Mammary epithelial cell (primary cell): ENCODE measurements at places on chromosomes 5 and 9. TPM values are rescaled to one million over a fixed set of nuclear protein-coding genes. Genes with fewer than 3 reads are reported as not detected.

CNTLN gene
- 4.2 and 6.3 TPM in 2 replicates for total RNA-seq

SET gene
- 282 TPM for total RNA-seq

DNA sequence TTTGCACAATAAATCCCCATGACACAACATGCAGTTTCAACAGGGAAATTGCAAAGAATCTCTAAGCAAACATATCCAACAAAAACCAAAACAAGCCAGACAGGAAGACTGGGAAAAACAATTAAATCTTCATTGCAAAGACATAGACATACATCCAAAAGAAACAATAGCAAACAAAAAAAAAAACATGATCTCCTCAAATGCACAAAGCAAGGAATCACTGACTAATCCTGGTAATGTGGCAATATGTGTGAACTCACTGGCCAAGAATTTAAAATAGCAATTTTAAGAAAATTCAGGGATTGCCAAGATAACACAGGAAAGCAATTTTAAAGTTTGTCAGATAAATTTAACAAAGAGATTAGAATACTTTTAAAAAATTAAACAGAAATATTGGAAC, 520.1 kb upstream of the SMC2 start:
- peak; percentile 42 for DNase-seq

GRCh38 chr5:101326766-101327165, 423.7 kb upstream of the ST8SIA4 start:
- no peak for DNase-seq

GRCh38 chr5:66276986-66277385, 132.9 kb downstream of the SREK1 start:
- DNase-seq = no peak

- no peak for DNase-seq
Observed at GRCh38 chr9:3409453-3409852, 116.3 kb downstream of the RFX3 start.

ADGRD2 gene
- 0.50 TPM for total RNA-seq

PLPP7 gene
- 0.50 TPM for total RNA-seq

- DNase-seq = no peak
Observed at GRCh38 chr9:92534204-92534603, 1.6 kb downstream of the ECM2 start.

GARNL3 gene
- total RNA-seq = 1.1 and 2.3 TPM in 2 replicates

PDE8B gene
- not detected for total RNA-seq

DNA sequence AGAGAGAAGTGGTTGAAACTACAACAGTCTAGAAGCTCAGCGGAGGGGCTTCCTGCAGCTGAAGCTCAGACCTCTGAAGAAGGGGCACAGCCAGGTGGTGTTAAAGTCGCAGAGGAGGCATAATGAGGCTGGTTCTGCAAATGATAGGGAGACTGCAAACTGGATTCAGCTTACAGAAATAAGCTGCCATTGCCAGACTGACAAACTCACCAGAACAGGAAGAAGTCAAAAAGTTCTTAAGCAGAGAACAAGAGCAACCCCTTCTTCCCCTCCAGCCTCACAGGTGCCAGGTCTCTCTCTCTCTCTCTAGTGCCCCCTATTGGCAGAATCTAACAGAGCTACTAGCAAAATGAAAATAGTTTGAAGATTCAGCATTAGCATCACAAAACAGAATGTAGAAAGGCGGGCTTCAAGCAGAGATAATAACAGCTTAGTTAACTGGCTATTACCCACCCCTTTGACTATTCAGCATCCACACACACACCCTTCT, 76.7 kb downstream of the GRAMD2B start:
- no peak for DNase-seq

- DNase-seq = no peak
Observed at GRCh38 chr5:131945551-131946168, at the start of gene MEIKIN. Gene MEIKIN (minus strand): TSS chr5:131945663. CDS start chr5:131945505, 158 bp downstream.

DNA sequence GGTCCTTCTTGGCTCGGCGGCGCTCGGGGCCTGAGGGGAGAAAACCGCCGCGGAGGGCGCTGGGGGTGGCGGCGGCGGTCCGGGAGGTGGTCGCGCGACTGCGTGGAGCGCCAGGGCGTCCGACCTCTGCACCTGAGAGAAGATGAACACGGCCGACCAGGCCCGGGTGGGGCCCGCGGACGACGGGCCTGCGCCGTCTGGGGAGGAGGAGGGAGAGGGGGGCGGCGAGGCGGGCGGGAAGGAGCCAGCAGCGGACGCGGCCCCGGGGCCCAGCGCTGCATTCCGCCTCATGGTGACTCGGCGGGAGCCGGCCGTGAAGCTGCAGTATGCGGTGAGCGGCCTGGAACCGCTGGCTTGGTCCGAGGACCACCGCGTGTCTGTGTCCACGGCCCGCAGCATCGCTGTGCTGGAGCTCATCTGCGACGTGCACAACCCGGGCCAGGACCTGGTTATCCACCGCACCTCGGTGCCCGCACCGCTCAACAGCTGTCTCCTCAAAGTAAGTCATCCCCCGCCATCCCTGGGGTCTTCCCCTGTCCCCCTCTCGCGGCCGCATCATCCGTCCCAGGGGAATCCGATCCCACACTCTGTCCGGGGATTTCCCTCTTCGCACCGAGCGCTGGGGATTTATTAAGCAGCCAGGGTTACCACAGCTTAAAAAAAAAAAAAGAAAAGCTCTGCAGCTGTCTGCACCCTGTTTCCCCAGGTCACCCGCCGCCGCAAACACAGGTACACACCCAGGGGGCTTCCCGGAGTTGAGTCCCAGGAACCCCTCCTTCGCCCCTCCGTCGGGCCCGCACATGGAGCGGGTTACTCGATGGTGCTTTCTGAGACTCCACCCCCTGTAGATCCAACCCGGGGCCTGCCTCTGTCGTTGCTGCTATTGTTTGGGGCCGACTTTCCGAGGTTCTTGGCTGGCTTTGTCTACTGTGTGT, at the start of gene GTF3C4:
TSS of gene GTF3C4 (plus strand) at position 8 of the 935 bp plus-strand sequence. CDS start at position 143, 135 bp downstream.
- DNase-seq = peak; percentile 37

DNA sequence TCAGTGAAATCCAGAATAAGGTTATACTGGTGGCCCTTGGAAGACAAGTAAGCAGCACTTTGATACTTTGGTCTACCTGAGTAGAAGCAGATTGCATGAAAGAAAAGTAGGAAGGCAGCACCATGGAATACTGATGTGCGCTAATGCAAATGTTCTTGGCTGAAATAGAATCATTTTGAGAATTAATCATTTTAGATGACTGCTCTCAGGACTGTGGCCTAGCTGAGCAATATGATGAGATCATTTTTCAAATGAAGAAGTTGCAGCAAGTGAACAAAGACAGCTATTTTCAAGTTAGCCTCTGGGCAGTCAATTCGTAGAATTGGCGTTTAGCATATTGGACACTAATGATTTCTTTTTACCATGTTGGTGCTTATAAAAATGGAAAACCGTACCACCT, 483.5 kb downstream of the TMEM232 start:
- no peak for DNase-seq

- no peak for DNase-seq
Observed at GRCh38 chr5:143166661-143167420, 236.6 kb downstream of the NR3C1 start.

DNA sequence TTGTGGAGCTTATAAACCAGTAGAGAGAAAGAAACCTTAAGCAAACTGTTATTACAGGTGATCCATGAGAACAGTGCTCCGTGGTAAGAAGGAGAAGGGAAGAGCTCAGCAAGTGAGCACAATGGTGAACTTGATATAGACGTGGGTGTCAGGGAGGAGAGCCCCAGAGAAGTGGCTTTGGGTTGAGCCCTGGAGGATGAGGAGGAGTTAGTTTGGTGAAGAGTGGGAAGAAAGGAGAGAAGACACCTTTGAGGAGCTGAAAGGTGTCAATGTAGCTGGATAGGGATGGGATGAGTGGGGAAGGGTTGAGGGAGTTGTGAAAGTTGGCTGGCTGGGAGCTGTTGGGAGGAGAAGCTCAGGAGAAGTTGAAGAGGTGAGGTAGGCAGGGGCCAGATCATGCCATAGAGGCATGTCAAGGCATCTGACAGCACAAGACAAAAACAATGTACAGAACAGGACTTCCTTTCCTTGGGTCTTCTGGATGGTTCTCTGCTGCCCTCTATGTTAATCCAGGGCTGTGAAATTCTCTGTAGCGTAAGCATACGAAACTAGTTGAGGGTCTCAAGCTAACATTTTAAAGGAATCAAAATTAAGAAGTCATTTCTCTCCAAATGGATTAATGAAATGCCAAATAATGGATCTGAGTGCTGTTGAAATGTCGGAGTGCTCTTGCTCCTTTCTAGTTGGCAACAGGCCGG, 501.9 kb downstream of the KDM4C start:
- peak; percentile 8 for DNase-seq
